Nasal cavity respiratory epithelium epithelial cell of viscerocranial mucosa (primary cell): ENCODE measurements at places on chromosomes 6 and 20. TPM values are rescaled to one million over a fixed set of nuclear protein-coding genes. Genes with fewer than 3 reads are reported as not detected.

Gene RTEL1
- total RNA-seq, result 5.1 and 11.7 TPM in 2 replicates

Gene TOX2
- total RNA-seq, result under 0.01 and 0.28 TPM in 2 replicates

Gene MUC21
- total RNA-seq, result 0.78 TPM in 1 of 2 replicates, not detected in the other

Gene CTCFL
- not detected in 2 replicates for total RNA-seq

Gene OXT
- not detected in 2 replicates for total RNA-seq
